Cerebellum (tissue), 4 donors: ENCODE measurements at places on chromosomes 7 and 10. TPM values are rescaled to one million over a fixed set of nuclear protein-coding genes. Genes with fewer than 3 reads are reported as not detected.

Gene GALNT17
- total RNA-seq, result 41.3 TPM

- DNase-seq, result no peak
Observed at GRCh38 chr7:82032901-82033300, 263.1 kb upstream of the HGF start.

- DNase-seq, result peak; percentile 53
Observed at GRCh38 chr10:75247797-75248196, 12.0 kb upstream of the COMTD1 start.

DNA sequence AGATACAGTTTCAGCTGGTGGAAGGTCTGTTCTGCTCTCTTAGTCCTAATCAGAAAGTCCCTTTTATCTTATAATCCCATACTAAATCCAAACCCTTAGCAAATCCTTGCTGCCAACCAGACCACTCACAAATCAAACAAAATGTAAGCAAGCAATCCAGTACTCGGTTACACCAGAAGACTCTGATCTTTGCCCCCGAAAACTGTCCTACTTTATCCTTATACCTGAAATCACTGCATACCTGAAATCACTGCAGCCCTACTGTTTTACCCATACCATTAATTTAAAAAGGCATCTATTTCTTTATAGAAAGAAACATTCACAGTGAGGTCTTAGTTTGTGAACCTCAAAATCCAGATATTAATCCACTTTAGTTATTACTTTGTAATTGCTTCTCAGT lies 64.7 kb downstream of the GSDME start:
- no peak for DNase-seq

- no peak for DNase-seq
Observed at GRCh38 chr10:44308935-44309334, 76.0 kb downstream of the CXCL12 start.

GRCh38 chr7:46058086-46058823 lies 137.2 kb upstream of the IGFBP3 start:
- no peak for DNase-seq

DNA sequence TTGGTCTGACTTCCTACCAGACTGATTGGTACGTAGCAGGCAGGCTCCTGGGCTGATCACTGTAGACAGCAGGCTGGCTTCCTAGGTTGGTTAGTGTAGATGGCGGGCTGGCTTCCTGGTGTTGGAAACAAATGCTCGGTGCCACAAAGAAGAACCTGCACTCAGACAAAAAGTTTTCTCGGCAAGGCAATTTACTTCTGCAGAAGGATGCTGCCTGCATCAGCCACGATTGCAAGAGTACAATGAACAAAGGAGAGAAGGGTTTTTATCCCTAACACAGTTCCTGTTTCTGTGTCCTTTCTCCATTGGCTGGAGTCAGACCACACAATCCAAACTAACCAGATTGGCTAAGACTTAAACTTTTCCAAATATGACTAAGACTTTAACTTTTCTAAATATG lies 123.6 kb upstream of the PPP2R2D start:
- DNase-seq, result no peak

DNA sequence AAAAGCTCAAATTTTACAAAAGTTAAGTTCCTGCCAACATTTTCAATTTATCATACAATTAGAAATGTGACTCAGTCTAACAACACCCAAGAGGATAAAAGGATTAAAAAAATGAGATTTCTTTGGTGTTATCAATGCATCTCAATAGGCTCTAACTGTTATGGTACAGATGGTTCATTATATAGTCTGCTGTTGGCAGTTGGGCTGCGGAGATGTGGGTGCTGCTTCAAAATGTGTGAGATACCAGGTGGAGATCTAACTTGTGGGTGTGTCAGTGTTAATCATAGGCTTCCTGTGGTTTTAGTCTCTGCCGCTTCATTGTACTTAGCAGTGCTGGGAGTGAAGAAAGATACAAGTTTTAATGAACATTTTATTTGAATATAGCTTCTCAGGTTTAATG lies 231.2 kb downstream of the EXOC4 start:
- DNase-seq, result no peak

- no peak for DNase-seq
Observed at GRCh38 chr7:106639476-106640334, 21.3 kb downstream of the CCDC71L start.

Gene LRRC61
- 8.2 TPM for total RNA-seq
